SK-N-SH (cell line): ENCODE measurements at places on chromosomes 4 and X. TPM values are rescaled to one million over a fixed set of nuclear protein-coding genes. Genes with fewer than 3 reads are reported as not detected.

DNA sequence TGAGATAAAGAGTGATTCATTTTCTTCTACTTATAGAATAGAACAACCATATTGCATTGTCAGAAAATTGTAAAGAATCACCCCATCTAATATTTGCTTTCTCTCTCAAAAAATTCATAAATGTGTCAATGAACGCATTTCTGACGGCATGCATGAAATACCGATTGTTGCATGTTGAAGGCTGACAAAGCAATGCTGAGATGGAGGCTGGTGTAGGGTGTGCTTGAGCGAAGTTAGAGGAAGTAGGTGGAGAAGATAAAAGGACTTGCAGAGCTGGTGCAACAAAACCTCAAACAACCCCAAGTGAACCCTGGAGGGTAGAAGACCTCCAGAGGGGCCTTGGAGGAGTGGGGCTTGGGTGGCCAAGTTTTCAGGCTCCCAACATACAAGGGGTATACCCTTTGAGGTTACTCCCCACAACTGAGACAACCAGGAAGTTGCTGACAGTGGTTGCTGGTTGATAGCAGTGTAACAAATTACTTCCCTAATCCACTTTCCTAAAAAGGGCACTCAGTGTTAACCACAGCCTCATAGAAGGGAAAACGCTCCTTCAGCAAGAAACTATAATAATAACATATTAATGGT lies 452.7 kb downstream of the NLGN4X start:
- DNase-seq = no peak

GRCh38 chr4:35933901-35934300 lies 310.4 kb downstream of the ARAP2 start:
- DNase-seq = no peak

GRCh38 chr4:166680796-166681195 lies 553.5 kb downstream of the SPOCK3 start:
- no peak for DNase-seq

GRCh38 chrX:39238006-39238405 lies 436.7 kb downstream of the MID1IP1 start:
- no peak for DNase-seq

DNA sequence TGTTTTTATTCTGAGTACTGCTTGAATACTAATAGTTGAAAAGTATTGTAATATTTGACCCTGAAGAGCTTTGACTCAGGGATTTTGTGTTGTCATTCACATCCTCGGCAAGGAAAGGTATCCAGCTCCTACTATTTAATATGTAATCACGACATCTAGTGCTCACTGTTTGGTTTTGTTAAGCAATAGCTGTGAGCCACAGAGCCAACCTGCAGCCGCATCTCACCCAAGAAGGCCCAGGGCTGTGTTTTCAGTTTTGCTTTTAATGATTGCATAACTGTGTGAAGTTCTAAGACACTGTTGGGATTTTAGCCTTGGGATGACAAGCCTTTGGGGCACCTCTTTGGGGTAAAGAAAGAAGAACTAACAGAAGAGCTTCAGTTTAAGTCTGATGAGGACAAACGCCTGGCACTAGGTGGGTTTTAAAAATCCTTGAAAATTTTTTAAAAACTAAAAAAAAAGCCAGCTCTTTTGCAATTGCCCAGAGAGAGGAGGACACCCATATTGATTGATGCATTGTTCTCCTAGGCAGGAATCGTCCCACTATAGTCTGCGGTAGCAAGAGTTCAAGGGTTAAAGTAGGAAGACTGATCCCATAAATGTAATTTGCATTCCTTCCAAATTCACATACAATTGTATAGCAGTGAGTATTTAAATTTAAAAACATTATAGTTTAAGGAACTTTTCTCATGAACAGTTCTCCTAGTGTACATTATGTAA lies 157.8 kb downstream of the RELL1 start:
- no peak for DNase-seq

DNA sequence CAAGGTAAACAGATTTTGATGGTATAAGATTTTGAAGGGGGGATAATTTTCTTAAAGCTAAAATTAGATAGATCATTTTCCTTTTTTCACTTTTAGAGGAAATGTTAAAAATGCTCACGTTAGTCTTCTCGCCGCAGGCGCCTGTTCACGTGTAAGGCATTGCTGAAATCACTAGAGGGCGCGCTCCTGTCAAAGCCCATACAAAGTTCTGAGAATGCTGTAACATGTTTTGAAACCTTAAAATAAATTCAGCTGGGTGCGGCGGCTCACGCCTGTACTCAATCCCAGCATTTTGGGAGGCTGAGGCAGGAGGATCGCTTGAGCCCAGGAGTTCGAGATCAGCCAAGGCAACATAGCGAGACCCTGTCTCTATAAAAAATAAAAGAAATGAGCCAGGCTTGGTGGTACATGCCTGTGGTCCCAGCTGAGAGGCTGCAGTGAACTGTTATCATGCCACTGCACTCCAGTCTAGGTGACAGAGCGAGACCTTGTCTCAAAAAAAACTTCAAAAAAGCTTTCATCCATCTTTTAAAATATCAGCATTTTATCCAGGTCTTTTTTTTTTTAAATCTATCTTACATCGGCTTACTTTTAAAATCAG lies 138.0 kb downstream of the RBMX2 start:
- peak; percentile 47 for DNase-seq

GRCh38 chrX:72176981-72177380 lies 4.6 kb upstream of the PIN4 start:
- DNase-seq = no peak

GRCh38 chrX:32370456-32371205 lies 840.7 kb downstream of the DMD start:
- DNase-seq = no peak

DNA sequence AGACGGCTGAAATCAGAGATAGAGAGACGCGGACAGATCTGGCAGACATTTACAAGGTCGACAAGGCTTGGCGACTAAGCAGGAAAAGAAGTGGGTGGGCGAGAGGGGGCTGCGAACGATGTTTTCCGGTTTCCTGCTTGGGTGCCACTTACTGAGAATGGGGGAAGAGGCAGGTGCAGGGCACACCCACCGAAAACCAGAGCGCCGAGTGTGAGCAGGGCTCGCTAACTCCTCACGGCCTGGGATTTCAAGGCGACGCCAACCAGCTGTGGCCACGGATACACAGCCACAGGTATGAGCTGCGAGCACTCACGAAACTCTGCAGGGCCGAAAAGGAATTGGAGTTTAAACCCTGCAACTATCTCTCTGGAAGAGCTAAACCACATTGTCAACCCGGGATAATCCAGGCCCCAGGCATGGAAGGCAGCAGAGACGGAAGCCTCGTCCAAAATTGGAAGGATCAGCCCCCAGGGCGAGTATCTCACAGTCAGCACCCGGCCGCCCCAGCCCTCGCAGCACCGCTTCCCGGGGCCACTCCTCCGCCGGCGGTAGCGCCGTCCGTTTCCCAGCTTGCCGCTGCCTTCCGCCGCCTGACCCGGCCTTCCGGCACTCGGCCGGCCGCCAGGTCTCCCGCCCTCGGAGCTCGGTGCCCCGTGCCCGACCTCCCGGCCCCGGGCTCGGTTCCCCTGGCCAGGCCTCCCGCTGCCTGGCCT lies 778 bp downstream of the CASP3 start:
- peak; percentile 62 for DNase-seq

- no peak for DNase-seq
Measured at GRCh38 chrX:150163221-150163930, 199.7 kb upstream of the MAMLD1 start.

DNA sequence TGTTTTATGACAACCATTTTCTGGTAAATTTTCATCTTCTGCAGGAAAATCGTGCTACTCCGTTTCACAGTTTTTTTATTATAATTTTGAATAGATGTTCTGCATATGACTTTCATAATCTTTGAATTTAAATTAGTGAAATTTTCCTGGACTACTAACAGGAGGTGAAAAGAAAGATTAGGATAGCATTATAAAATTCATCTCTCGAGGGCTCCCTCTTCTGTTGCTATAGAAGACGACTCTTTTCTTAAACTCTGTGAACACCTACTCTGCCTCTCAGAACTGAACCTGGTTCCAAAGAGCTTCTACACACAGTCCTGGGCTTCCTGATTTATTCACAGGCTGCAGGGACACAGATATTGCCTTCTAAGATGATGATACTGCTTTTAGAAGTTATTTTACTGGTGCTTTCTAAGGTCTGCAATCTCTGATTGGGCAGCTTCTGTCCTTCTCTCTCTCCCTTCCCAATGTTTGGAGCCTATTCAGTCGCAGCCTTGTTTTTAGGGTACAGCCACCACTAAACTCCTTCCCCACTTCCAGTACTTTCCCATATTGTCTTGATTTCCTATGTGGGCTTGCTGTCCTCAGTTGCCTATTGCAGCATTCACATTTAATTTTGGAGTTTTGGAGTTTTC lies 10.1 kb upstream of the SAP30 start:
- DNase-seq = no peak

DNA sequence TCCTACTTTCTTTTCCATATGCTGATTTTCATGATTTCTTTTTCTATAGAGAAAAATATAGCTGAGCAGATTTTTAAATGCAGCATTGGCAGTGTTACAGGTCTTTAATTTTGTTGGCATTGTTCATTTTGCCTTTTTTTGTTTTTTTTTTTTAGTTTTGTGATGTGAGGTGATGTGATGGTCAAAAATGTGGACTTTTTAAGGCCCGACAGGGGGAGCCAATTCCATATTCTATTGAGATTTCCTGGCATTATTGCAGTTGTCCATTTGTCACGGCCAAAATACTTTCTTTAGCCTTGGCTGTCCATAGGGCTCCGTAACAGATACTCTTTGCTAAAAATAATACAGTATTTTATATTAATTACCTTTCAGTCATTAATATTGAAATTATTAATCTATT lies 47.8 kb downstream of the SLIT2 start:
- peak; percentile 32 for DNase-seq

GRCh38 chr4:165700855-165701254 lies 172.2 kb upstream of the TLL1 start:
- DNase-seq = no peak

DNA sequence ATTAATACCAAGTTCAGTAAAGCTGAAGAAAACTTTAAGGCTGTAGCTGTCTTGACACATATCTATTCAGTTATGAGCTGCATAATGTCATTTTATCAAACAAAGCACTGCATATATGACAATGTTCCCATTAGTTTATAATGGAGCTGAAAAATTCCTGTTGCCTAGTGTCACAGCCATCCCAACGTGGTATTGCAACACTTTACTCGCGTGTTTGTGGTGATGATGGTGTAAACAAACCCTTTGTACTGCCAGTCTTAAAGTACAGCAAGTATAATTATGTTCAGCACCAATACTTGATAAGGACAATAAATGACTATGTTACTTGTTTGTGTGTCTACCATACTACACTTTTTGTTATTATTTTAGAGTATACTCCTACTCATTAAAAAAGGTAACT lies 1415.6 kb upstream of the PCDH7 start:
- no peak for DNase-seq

- no peak for DNase-seq
Measured at GRCh38 chr4:184282251-184282713, 64.6 kb upstream of the ENPP6 start.

DNA sequence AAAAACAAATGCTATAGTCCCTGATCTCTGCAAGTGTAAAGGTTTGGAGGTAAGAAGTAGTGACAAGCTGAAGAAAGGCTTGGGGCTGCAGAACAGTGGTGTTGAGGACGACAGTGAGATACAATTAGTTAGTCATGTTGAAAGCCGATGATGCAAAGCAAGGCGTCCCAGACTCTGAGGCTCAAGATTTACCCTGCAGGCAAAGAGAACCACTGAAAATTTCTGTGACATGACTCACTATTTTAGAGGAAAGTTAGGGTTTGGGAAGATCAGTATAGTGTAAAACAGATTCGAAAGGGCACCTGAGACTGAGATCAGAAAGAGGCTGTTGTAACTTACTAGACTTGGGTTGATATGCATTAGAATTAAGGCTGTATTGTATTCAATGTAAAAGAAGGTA lies 281.3 kb upstream of the FTHL17 start:
- no peak for DNase-seq

DNA sequence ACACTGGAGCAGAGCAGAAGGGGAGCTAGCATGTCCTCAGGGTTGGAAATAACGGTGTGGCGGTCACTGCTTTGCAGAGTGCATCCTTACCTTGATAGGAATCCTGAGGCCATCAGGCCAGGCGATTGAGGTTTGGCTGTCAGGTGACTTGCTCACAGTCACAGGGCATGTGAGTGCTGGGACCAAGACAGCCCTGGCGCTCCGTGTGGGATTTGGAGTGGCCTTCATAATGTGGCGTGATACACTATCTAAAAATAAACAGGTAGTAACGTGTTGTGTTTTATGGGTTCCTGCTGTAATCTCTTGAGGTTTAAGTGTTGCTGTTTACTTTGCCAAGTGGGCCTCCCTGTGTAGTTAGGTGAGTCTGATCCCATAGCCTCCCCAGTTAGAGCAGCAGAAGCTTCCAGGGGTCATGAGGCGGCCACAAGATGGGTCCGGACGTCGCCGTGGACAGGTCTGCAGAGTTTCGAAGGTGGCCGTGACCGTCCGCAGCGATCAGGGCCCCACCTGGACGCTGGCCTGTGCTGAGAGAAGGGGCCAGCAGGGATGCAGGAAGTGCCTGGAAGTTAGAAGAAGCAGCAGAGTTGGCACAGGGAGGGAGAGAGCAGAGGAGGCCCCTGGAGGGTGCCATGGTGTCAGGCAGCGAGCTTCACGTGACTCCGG lies 27.7 kb downstream of the RGS12 start:
- no peak for DNase-seq

The ZCCHC12 gene
- 0.26 and 0.31 TPM in 2 replicates for polyA plus RNA-seq

The CENPVL1 gene
- 0.03 and 0.06 TPM in 2 replicates for polyA plus RNA-seq

The STK32B gene
- polyA plus RNA-seq = 0.06 and 0.20 TPM in 2 replicates

The RXFP1 gene
- not detected in 2 replicates for polyA plus RNA-seq

The UGT8 gene
- not detected in 2 replicates for polyA plus RNA-seq

The CNGA1 gene
- polyA plus RNA-seq = 0.23 and 0.45 TPM in 2 replicates

The EFHC2 gene
- 0.03 TPM in 2 replicates for polyA plus RNA-seq
